ENCODE measurements at places on chromosomes 3 and 15. TPM values are rescaled to one million over a fixed set of nuclear protein-coding genes. Genes with fewer than 3 reads are reported as not detected.

- H3K36me3 ChIP-seq = peaks cover under 1% of the 10 kb centered on the region
- H3K4me1 ChIP-seq = peaks cover 79% of the 10 kb centered on the region
- no peak overlapping the region for H3K4me3 ChIP-seq
These were observed 104.1 kb downstream of the PGPEP1L start for GRCh38 chr15:98903377-98904018.

DNA sequence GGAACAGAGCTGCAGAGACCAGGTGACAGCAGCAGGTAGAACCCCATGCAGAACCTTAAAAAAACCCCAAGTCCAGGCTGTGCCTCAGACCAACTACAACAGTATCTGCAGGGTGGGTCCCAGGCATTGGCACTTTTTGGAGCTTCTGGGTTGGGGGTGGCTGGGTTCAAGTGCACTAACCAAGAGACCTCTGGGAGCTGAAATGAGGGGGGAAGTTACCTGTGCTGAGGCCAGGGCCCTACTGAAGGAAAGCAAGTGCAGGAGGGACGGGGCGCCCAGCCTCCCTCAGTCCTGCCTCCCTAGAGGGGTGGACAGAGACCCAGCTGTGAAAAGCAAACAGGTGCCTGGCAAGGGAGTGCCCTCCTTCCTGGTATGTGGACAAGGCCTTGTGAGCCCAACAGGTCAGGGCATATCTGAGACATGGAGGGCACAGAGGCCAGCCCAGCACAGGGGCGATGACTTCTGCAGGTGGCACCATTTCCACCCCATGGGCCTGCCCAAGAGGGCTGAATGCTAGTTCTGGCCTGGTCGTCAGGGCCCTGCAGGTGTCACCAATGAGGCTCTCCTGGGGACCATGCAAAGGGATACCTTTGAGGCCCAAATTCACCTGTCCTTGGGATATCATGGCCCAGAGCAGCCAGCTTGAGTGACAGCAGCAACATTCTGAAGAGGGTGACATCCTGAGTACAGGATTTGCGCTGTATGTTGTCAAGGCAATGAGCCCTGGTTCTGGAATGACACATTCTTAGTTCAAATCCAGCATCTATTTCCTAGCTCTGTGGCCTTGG, 18.7 kb downstream of the CTSH start:
- no peak for DNase-seq
- H3K4me3 ChIP-seq = no peak overlapping the region
- H3K36me3 ChIP-seq = peaks cover 53% of the 10 kb centered on the region
- H3K27me3 ChIP-seq = no peaks in the 10 kb centered on the region

GRM2 gene
- 0.49 TPM for total RNA-seq

TP63 gene
- 0.14 TPM for total RNA-seq

DNA sequence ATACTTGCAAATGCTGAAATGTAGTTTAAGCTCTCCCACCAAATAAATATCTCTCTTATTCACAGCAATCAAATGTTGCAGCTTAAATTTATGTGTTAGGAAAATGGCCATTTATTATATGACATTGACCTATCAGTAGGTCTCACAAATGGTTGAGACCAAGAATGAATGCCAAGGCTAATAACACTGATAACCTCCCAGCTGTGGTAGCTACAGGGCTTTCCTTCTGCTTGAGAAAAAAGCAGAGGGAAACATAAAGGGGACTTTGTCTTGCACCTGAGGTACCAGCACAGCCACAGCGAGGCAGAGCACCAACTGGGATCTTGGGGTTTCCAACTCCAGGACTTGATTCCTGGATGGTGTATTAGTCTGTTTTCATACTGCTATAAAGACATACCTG, 73.1 kb upstream of the TTC14 start:
- no peak for DNase-seq
- no peaks in the 10 kb centered on the region for H3K27me3 ChIP-seq
- H3K4me1 ChIP-seq = no peaks in the 10 kb centered on the region
- H3K27ac ChIP-seq = no peak overlapping the region
- H3K4me3 ChIP-seq = no peak overlapping the region

ASB14 gene
- not detected for total RNA-seq

OR5K2 gene
- total RNA-seq = not detected

- no peak for DNase-seq
- no peak overlapping the region for H3K4me3 ChIP-seq
- no peak overlapping the region for H3K27ac ChIP-seq
- no peaks in the 10 kb centered on the region for H3K36me3 ChIP-seq
- no peaks in the 10 kb centered on the region for H3K27me3 ChIP-seq
- no peaks in the 10 kb centered on the region for H3K4me1 ChIP-seq
These were observed 90.9 kb downstream of the TP63 start for GRCh38 chr3:189721873-189722665.

DNA sequence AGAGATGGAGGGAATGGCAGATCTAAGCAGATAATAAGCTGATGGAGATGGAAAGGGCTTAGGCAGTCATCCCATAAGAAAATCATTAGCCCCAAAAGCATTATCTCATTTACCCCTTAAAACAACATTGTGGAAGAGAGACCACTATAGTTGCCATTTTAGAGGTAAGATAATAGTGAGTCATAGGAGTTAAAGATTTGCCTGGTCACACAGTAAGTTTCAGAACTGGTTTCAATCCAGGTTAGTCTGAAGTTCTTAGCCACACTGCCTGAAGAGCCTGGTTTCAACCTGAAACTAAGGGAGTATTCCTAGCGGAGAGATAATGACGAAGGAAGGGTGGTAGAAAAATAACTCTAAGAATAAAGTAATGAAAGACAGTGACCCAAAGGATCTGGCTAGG, 13.0 kb upstream of the UBR1 start:
- no peak for DNase-seq
- no peak overlapping the region for H3K27ac ChIP-seq
- no peaks in the 10 kb centered on the region for H3K4me1 ChIP-seq
- H3K27me3 ChIP-seq = no peaks in the 10 kb centered on the region
- no peak overlapping the region for H3K4me3 ChIP-seq
- H3K36me3 ChIP-seq = no peaks in the 10 kb centered on the region

GRCh38 chr3:187072511-187072910, 66.8 kb downstream of the RPL39L start:
- no peak overlapping the region for H3K27ac ChIP-seq
- H3K27me3 ChIP-seq = no peaks in the 10 kb centered on the region
- H3K36me3 ChIP-seq = peaks cover 44% of the 10 kb centered on the region

Data from thoracic aorta (tissue), 2 donors.